Vagina (tissue), 2 donors: ENCODE measurements at places on chromosomes 2 and 18. TPM values are rescaled to one million over a fixed set of nuclear protein-coding genes. Genes with fewer than 3 reads are reported as not detected.

DNA sequence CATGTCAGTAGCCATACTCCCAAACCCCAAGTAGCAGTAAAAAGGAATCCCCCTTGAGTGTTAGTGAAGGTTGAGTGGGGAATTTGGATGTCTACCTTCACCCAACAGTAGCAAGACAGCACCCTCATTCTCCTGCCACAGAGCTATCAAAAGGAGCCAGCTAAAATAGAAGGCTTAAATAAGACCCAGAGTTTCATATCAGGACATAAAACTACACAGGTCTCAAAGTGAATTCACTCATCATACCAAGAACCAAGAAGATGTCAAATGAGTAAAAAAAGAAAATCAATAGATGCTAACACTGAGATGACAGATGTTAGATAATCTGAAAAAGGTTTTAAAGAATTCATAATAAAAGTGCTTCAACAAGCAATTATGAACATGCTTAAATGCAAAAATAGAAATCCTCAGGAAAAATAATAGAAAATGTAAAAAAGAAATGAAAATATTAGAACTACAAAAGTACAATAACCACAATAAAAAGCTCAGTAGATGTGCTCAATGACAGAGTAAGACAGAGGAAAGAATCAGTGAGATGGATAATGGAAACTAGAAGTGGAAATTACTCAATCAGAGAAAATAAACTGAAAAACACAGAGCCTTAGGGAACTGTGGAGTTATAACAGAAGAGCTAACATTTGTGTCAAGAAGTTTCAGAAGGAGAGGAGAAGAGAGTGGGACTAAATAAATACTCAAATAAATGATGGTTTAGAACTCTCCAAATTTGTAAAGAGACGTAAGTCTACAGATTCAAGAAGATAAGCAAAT is 90.5 kb downstream of the EDAR start:
- no peaks in the 10 kb centered on the region for H3K27me3 ChIP-seq
- no peak overlapping the region for H3K4me3 ChIP-seq
- no peaks in the 10 kb centered on the region for H3K4me1 ChIP-seq

DNA sequence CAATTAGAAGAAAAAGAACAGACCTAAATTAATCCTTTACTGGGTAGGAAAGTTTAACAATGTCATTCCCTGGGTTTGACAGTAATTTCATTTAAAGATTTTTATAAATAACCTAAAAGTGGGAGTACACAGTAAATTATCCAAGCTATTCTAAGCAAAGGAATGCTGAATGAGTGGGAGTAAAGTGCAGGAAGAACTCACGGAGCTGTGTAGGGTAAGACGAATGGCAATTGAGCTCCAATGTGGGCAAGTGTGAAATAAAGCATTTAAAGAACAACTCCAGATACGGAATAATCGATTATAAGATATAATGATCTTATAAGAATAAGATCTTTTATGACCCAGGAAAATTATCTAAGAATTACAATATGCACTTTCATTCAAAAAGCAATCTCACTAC is 93.2 kb downstream of the LRRTM4 start:
- no peak overlapping the region for H3K4me3 ChIP-seq
- H3K36me3 ChIP-seq = no peaks in the 10 kb centered on the region
- no peak for DNase-seq
- H3K27ac ChIP-seq = no peak overlapping the region
- H3K4me1 ChIP-seq = no peaks in the 10 kb centered on the region

- H3K27ac ChIP-seq = no peak overlapping the region
- H3K27me3 ChIP-seq = no peaks in the 10 kb centered on the region
- H3K36me3 ChIP-seq = no peaks in the 10 kb centered on the region
- no peak overlapping the region for H3K4me3 ChIP-seq
- no peaks in the 10 kb centered on the region for H3K4me1 ChIP-seq
Observed at GRCh38 chr2:131419441-131419840, 55.5 kb upstream of the RAB6D start.

GRCh38 chr2:17122887-17123501 is 395.2 kb downstream of the RAD51AP2 start:
- H3K36me3 ChIP-seq = no peaks in the 10 kb centered on the region
- H3K4me3 ChIP-seq = no peak overlapping the region
- H3K27ac ChIP-seq = no peak overlapping the region

DNA sequence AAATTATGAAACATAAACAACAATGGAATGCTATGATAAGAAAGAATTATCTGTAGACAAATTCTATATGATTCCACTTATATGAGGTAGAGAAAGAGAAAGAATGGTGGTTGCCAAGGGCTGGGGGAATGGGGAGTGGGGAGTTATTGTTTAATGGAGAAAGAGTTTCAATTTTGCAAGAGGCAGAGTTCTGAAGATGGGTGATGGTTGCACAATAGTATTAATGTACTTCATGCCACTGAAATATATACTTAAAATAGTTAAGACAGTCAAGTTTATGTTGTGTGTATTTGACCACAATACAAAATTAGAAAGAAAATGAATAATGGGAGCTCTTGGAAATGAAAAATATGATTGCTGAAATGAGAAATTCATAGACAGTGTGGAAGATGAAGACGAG is 22.6 kb upstream of the FAM117B start:
- no peak overlapping the region for H3K27ac ChIP-seq
- DNase-seq = no peak
- H3K36me3 ChIP-seq = no peaks in the 10 kb centered on the region
- H3K4me3 ChIP-seq = no peak overlapping the region

- DNase-seq = no peak
- no peaks in the 10 kb centered on the region for H3K27me3 ChIP-seq
- no peaks in the 10 kb centered on the region for H3K36me3 ChIP-seq
- H3K27ac ChIP-seq = no peak overlapping the region
- H3K4me1 ChIP-seq = peaks cover 27% of the 10 kb centered on the region
Observed at GRCh38 chr2:173150087-173150486, 74.4 kb downstream of the MAP3K20 start.

TUBB8B gene
- total RNA-seq = 1.7 TPM

STEAP3 gene
- total RNA-seq = 22.1 TPM

C2orf80 gene
- total RNA-seq = not detected
